ENCODE measurements at places on chromosomes 16 and 17.

GRCh38 chr17:55734128-55734781 lies 11.6 kb upstream of the TMEM100 start:
- DNase-seq = no peak

- DNase-seq = no peak
These were observed 448.5 kb downstream of the SOX9 start for GRCh38 chr17:72569148-72569946.

GRCh38 chr17:69743091-69743490 lies 328.6 kb downstream of the MAP2K6 start:
- no peak for DNase-seq

DNA sequence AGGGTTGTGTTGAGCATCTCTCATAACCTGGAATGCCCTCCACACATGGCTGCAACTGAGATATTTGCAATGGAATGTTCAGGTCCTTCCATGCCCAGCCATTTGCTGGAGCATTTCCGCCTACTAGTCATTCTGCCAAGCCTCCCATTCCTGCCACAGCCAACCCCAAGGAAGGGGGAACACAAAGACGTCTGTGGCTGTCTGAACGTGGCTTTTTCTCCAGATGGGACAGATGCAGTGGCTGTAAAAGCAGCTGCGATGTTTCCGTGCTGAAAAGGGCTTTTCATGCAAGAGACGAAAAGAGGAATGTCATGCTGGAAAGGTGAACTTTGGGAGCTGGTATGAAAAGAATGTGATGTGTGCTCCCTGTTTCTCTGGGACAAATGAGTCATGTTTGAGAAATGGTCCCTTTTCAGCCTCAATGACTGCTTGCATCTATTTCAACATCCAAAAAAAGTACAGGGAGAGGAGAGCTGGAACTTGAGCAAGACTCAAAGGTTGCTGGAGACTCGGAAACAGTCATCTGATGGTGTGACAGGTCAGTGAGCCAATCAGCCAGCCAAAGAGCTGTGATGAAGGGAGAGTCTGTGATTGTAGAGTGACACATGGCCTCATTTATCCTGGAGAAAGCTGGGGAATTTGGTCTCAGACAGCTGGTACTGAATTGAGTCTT lies 208.9 kb downstream of the SHISA9 start:
- peak; percentile 84 for DNase-seq

GRCh38 chr16:54266363-54266955 lies 20.1 kb downstream of the IRX3 start:
- DNase-seq = no peak

DNA sequence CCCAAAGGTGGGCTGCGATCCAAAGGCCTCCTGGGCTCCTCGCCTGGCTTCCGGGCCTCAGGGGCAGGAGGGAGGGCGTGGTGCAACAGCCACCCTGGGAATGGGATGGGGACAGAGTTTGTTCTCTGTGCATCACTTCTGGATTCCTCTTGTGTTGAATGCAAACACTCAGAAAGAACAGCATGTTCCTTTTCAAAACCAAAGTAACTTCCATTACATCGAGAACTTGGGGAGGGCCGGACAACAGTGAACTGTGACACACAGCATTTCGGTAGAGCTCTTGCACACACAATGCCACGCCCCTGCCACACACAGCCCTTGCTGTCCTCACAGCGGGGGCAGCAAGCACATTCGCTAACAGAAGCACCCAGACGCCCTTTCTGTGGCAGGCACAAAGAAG lies 36.1 kb upstream of the FASN start:
- DNase-seq = no peak

- DNase-seq = no peak
These were observed 101.9 kb downstream of the PCTP start for GRCh38 chr17:55852734-55853133.

GRCh38 chr16:85436207-85436606 lies 176.9 kb upstream of the GSE1 start:
- no peak for DNase-seq

DNA sequence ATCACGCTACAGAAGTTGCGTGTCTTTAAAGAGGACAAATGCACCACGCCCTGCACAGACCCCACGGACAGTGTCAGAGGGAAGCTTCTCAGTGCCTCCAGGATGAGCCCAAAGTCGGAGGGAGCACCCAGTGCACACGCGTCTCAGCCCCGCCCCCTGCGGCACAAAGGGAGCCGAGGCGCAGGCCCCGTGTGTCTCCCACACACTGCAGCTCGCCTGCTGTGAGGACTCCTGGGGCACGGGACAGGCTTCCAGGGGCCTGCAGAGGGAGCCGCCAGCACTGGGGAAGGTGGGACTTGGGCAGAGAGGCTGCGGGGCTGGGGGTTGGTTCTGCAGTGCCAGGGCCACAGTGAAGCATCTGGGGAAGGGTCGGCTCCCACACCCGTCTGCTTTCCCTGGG lies 77.4 kb downstream of the LMF1 start:
- no peak for DNase-seq

GRCh38 chr17:43988301-43988700 lies 16.1 kb upstream of the NAGS start:
- DNase-seq = no peak

DNA sequence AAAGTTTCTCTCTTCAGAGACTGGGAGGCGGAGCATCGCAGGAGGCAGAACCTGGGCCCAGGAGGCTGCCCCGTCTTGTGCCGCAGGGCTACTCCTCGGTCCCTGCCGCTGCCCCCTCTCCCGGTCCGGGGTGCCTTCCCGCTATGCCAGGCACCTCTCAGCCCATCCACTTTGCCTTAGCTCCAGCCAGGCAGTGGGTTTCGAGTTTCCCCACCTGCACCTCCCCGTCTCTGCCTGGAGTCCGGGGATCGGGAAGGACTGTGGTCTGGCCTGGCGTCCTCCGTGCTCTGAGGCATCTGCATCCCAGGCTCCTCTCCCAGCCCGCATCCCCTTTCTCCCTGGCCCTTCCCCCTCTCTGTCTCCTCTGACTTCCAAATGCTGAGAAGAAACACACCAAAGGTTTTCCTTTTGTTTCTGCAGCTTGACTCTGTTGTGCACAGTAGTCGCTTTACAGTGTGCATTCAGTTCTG lies 26.8 kb upstream of the PIK3R6 start:
- no peak for DNase-seq

GRCh38 chr16:1557074-1557473 lies 23.6 kb downstream of the TMEM204 start:
- DNase-seq = no peak
